ENCODE measurements at places on chromosomes 11 and 22.

GRCh38 chr11:26618441-26618840 lies 46.4 kb upstream of the MUC15 start:
- DNase-seq = no peak

GRCh38 chr11:17498475-17498874 lies 21.8 kb upstream of the ABCC8 start:
- DNase-seq = no peak

DNA sequence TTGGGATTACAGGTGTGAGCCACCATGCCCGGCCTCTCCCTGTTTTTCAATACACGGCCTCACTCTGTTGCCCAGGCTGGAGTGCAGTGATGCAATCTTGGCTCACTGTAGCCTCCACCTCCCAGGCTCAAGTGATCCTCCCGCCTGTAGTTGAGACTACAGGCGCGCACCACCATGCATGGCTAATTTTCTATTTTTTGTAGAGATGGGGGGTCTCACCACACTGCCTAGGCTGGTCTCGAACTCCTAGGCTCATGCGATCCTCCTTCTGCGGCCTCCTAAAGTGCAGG lies 11.5 kb downstream of the GATD1 start:
- no peak for DNase-seq

GRCh38 chr11:46457021-46457420 lies 65.4 kb upstream of the CHRM4 start:
- no peak for DNase-seq

DNA sequence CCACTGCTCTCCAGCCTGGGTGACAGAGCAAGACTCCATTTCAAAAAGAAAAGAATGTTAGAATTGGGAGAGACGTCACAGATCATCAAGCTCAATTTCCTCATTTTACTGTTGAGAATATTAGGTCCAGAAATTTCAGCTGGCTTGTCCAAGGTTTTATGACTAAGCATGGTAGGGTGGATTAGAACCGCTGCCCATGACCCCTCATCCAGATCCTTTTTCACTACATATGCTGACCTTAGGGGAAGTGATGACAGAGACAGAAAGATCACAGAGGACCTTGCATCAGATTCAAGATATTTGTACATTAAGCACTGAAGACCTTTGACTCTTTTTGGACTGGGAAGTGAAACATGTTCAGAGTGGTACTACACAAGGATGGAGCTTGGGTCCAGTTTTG lies 134.5 kb downstream of the ADAMTS15 start:
- no peak for DNase-seq

- no peak for DNase-seq
These were observed 3.9 kb upstream of the TRAF6 start for GRCh38 chr11:36513965-36514364.

DNA sequence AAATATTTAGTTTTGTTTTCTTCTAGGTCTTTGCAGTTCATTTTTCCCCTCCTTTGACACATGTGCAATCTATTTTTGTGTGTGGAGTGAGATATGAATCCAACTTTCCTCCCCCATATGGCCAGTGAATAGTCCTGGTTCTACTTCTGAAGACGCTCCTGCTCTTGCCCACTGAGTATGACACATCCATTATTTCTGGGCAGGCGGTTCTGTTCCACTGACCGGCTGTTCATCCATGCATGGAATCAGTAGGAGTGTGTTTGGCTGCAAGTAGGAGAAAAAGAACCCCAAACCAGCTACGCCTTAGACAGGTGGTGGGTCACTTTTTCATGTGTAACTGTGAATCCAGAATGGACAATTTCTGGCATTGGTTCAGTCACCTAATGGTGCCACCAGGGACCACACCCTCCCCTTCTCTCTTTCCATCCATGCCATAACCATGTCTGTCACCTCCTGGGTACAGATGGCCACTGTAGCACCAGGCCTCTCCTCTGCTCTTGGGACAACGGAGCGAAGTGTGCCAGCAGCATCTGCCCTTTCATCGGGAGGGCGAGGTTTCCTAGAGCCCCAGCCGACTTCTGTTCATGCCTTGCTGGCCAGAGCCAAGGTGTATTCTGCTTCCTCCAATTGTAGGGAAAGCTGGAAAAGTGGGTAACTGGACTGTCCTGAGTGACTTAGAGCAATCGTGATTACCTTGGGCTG lies 67.4 kb upstream of the SLC22A12 start:
- no peak for DNase-seq

- no peak for DNase-seq
These were observed 31.9 kb upstream of the POU2AF1 start for GRCh38 chr11:111410951-111411350.

GRCh38 chr22:46027211-46028105 lies 50.5 kb upstream of the WNT7B start:
- DNase-seq = no peak

DNA sequence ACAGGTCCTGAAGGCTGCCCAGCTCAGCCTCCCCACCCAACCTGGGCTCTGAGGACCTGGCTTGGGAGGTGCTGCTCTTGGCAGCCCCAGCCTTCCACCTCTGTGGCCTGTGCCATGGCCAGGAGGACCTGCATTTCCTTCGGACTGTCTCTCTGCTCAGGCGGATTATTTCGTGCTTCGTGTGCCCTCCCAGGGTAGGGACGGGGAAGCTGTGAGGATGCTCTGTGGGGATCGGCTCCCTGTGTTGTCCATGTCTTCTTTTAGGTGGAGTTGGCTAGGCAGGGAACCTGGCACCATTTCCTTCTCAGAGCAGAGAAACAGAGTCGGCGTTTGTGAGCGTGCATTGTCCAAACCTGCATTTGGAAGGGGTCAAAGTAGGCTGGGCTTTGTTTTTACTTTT lies 34.1 kb downstream of the BCR start:
- no peak for DNase-seq

- DNase-seq = no peak
These were observed 38.4 kb downstream of the B3GAT1 start for GRCh38 chr11:134373591-134374052.

GRCh38 chr22:27978802-27979201 lies 59.7 kb upstream of the PITPNB start:
- DNase-seq = no peak

Data from stimulated activated CD4-positive, alpha-beta T cell treated with anti-CD3 and anti-CD28 coated beads, TNF-alpha, amount 100 ng/mL, for 1 hour (primary cell).